ENCODE measurements at places on chromosomes 12 and 14.

DNA sequence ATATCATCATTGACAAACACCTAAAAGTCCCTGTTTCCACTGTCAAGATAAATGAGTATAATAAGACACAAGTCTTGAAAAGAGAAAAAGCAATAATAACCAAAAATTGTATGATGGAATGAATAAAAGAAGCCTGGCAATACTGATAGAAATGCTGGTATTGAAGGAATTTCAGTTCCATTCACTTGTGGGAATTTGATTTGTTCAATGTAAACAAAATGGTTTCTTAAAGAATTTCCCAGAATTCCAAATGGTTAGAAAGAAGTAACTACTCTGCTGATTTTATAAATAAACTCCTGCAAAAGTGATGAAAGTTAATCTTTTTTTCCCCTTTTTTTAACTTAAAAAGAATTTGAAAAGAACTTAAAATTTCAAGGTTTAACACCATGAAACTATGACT lies 129.9 kb upstream of the PDZRN4 start:
- DNase-seq = no peak

- DNase-seq = no peak
These were observed at the start of gene ANO4 for GRCh38 chr12:100794441-100795173. Gene ANO4 (plus strand): TSS chr12:100794776. CDS start chr12:100901786, 107,010 bp downstream.

GRCh38 chr14:75972801-75973421 lies 8.9 kb downstream of the TGFB3 start:
- no peak for DNase-seq

DNA sequence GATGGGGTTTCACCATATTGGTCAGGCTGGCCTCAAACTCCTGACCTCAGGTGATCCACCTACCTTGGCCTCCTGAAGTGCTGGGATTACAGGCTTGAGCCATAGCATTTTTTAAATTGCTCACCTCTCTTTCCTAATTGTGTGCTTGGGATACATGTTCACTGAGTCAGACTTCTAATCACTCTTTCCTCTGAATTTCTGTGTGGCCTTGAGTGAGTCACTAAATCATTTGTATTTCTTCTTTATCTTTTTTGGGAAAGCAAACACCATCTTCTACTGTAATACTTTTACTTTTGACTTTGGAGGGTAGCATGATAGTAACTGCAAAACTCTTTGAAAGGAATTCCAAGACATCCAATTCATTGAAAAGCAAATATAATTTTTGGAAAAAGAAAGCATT lies 60.8 kb downstream of the FLRT2 start:
- no peak for DNase-seq

GRCh38 chr14:99041820-99042174 lies 230.2 kb downstream of the BCL11B start:
- no peak for DNase-seq

- DNase-seq = no peak
These were observed 68.0 kb upstream of the MAX start for GRCh38 chr14:65170318-65170717.

DNA sequence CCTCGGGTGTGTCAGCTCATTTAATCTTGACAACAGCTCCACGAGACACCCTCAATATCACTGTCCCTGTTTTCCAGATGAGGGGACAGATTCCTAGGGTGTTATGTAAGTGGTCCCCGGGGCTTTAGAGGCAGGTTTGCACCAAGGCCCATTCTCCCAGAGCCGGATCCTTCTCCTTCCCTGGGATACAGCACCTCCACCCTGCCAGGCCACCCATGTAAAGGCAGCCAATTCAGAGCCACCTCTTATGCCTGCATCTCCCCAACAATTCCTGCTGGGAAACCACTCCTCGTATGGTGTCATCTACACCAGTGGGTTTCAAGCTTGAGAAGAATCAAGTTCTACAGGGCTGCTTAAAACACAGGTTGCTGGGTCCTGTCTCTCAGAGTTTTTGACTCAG lies 4.1 kb upstream of the CYP46A1 start:
- DNase-seq = no peak

DNA sequence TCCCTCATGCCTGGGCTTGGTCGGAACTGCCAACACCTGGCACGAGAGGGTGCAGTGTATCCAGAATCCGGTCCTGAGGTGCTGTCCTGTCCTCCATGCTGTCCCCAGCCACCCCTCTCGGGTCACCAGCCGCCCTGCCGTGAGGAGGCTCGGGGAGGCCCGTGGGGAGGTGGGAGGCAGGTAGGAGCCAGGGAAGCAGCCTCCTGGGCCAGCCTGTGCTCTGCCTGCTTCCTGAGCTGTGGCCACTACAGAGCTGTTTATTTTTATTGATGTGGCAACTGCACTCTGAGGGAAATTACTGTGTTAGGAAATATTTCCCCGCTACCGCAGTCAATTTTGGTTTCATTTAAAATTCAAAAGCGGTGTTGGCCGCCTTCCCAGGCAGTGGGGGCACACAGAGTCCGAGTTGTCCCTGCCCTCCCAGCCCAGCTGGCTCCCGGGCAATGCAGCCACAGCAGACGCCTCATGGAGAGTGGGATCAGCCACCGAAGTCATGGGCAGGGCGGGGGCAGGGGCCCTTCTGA lies 18.3 kb downstream of the NOC4L start:
- DNase-seq = no peak

- DNase-seq = peak; percentile 50
These were observed 618 bp downstream of the RNF34 start for GRCh38 chr12:121400332-121401139.

DNA sequence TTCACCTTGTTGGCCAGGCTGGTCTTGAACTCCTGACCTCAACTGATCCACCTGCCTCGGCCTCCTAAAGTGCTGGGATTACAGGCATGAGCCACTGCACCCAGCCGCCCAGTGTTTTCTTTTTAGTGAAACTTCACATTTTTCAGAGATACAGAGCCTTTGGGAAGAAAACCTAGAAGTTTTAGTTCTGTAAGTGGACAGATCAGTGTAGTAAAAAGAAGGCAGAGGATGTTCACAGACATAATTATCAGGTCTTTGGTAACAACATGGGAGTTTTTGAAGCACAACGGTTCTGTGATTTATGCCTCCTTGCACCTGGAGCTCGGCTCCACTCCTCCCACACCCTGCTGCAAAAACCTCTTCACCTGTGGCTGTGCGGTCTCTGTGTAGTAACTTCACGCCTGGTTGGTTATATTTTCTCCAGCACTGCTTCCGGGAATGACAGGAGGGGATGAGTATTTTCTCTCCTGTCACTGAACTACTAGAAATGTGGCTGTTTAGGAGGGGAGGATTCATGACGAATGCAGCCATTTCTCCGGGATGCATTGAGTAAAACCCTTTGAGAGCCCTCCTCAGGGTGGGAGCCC lies 67.0 kb downstream of the ARF6 start:
- no peak for DNase-seq

GRCh38 chr12:30450872-30451271 lies 244.8 kb downstream of the IPO8 start:
- no peak for DNase-seq

DNA sequence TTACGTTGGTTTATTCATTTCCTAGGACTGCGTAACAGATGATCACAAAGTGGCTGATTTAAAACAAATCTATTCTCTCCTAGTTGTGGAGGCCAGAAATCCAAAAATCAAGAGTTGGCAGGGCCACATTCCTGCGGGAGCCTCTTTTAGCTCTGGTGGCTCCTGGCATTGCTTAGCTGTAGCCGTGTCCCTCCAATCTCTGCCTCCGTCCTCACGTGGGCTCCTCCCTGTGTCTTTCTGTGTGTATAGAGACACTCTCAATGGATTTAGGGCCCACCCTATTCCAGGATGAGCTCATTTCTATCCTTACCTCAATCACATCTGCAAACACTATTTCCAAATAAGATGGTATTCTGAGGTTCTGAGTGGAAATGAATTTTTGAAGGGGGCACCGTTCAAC lies 42.5 kb downstream of the KCTD10 start:
- no peak for DNase-seq

GRCh38 chr12:125050868-125051267 lies 14.4 kb upstream of the AACS start:
- no peak for DNase-seq

GRCh38 chr12:53345486-53346188 lies 9.5 kb upstream of the SP7 start:
- DNase-seq = no peak

DNA sequence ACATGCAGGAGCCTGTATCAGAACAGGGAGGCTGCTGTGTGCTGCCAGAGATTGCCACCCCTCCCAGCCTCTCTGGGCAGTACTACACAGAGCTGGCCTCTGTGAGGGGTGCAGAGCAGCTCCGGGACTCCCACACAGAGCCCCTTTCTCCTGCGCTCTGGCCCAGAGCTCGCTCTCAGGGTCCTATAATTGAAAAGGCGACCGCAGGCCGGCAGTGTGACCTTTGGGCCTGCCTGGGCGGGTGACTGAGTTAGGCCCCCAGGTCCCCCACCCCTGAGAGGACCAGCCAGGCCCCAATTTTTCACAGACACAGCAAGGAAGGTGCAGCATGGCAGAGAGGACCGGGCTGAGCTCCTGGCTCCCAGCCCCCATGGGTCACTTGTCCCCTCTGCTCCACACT lies 136.4 kb downstream of the ZFP36L1 start:
- no peak for DNase-seq

- DNase-seq = peak; percentile 40
These were observed 457.1 kb downstream of the DAD1 start for GRCh38 chr14:22131749-22132476.

GRCh38 chr12:120438495-120439198 lies 734 bp downstream of the COX6A1 start:
- DNase-seq = no peak

DNA sequence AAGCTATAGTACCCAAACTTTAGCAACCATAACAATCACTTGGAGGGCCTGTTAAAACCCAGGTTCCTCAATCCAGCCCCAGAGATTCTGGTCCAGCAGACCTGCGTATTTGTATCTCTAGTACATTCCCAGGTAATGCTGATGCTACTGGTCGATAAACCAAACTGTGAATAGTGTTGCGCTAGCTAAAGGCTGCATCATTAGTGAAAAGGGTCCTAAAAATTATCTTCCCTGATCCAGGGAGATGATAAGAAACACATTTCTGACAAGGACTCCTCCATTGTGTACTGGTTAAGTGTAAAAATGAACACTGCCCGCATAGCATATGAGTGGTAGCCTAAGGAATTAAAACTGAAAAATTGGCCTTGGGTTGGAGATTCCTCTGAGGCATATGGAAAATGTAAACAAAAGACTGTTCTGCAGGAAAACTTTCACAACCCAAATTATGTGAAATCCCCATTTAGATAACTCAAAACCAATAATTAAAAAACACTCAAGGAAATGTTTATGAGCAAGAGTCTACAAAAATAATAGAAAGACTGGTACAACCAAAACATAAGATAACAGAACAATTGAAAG lies 322.7 kb downstream of the CEP128 start:
- no peak for DNase-seq

DNA sequence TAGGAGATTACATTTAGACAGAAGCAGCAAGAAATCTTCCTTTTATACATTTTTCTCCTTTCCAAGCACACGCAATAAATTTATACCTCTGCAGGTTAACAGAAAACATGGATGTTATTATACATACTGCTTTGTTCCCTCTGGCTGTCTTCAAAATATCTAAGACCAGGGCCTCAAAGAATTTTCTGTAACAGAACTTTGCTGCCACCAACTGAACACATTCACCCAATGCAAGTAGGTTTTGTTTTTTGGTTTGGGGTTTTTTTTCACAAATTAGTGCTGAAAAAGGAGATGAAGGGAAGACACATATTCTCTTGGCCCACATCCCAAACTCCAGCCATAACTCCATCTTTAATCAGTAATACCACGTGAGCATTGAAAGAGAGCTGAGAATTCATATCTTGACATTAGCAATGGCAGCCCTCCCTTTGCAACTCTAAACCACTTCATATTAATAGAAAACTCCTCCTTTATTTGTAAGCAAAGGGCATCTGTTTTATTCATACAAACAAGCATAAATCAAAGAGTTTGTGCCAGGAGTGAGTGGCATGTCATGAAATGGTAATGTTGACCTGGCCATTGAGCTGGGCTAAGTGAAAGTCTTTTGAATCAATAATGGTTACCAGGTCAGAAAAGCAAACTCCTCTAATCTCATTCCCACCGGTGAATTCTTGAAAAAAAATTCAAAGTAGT lies 150.8 kb upstream of the FSCB start:
- no peak for DNase-seq

DNA sequence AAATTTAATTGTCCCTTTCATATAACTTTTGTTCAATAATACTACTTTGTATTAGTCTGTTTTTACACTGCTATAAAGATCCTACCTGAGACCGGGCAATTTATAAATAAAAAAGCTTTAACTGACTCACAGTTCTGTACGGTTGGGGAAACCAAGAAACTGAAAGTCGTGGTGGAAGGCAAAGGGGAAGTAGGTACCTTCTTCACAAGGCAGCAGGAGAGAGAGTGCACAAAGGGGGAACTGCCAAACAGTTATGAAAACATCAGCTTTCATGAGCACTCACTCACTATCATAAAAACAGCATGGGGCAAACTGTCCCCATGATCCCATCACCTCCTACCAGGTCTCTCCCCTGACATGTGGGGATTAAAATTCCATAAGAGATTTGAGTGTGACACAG lies 1069.0 kb downstream of the FSCB start:
- DNase-seq = no peak

DNA sequence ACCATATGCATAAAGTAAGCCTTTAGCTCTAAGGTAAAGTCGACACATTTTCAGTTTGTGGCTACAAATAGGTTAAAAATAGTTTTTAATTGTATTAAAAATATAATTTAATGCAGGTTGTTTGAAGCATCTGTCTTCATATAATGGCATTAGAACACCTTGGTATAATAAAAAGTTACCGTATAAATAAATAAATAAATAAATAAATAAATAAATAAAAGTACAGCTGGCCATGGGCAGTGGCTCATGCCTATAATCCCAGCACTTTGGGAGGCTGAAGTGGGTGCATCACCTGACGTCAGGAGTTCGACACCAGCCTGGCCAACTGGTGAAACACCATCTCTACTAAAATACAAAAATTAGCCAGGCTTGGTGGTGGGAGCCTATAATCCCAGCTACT lies 15.6 kb downstream of the ZFYVE26 start:
- DNase-seq = no peak

DNA sequence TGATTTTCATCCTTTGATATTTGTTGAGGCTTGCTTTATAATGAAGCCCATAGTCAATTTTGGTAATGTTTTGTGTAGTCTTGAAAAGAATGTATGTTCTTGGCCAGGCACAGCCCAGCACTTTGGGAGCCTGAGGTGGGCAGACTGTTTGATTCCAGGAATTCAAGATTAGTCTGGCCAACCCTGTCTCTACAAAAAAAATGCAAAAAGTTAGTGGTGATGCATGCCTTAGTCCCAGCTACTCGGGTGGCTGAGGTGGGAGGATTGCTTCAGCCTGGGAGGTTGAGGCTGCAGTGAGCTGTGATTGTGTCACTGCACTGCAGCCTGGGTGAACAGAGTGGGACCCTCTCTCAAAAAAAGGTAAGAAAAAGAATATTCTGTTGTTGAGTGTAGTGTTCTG lies 10.8 kb downstream of the ETNK1 start:
- no peak for DNase-seq

- no peak for DNase-seq
These were observed 2.0 kb upstream of the STON2 start for GRCh38 chr14:81402123-81402495.

DNA sequence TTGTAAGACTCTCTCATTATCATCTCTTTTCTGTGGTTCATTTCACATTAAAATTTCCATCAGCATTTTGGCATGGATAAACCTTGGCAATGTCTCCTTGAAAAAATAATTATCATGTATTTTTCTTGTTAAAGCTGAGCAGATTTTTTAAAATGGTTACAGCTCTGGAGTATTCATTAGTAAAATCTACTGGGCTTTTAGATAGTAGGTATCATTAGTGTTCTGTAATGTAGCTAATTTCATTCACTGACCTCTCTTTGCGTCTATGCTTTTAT lies 36.9 kb upstream of the CDK17 start:
- no peak for DNase-seq

GRCh38 chr12:120483621-120484020 lies 12.3 kb upstream of the DYNLL1 start:
- no peak for DNase-seq
